Activated CD4-positive, alpha-beta T cell treated with anti-CD3 and anti-CD28 coated beads for 1 hour (primary cell): ENCODE measurements at places on chromosomes 7 and 10.

GRCh38 chr7:45217358-45217757, 59.8 kb downstream of the RAMP3 start:
- no peak for DNase-seq

DNA sequence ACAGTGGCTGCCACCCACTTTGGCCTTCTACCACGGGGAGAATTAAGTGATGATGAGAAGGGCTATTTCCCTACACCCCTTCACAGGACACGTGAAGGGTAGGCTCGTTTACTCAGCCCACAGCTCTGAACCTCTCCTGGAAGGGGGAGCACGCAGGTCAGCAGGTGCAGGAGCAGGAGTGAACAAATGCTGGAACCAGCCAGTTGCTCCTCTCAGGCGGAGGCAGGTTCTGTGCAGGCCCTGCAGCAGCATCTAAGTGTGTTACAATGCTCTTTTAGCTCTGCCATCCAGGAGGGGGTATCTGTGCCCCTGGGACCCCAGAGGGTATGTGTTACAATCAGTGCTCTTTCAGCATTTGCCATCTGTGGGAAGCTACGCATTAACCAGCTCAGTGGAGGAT, 61.2 kb downstream of the AHR start:
- no peak for DNase-seq

DNA sequence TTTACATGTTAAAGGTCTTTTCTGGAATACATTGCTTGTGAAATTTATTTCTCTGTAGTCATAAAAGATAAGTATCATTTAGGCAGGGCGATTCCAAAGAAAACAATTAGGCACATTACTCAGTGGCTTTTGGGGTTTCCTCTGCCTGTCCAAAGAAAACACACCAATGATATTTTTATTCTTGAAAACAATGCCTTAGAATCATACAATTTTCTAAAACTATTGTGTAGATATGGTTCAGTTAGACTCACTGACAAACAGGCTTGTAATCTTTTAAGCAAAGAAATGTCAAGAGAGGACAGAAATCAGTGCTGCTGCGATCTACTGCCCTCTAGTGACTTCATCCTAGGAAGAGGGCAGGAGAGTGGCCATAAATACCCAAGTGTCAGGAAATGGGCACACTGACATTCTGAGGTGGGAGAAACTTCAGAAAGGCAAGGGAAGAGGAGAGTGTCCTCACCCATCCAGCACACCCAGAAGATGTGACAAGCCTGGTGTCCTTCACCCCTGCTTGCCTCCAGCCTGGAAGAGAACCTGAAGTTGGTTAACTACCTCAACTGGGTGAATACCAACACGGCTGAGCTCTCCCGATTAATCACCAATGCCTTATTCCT, 120.5 kb downstream of the GALNT11 start:
- no peak for DNase-seq

DNA sequence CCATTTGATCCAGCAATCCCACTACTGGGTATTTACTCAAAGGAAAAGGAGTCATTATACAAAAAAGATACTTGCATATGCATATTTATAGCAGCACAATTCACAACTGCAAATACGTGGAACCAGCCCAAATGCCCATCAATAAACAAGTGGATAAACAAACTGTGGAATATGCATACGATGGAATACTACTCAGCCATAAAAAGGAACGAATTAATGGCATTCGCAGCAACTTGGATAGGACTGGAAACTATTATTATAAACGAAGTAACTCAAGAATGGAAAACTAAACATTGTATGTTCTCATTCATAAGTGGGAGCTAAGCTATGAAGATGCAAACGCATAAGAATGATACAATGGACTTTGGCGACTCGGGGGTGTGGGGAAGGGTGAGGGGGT, 108.6 kb downstream of the MICU1 start:
- no peak for DNase-seq

GRCh38 chr7:46970476-46970875, 611.4 kb downstream of the TNS3 start:
- no peak for DNase-seq

DNA sequence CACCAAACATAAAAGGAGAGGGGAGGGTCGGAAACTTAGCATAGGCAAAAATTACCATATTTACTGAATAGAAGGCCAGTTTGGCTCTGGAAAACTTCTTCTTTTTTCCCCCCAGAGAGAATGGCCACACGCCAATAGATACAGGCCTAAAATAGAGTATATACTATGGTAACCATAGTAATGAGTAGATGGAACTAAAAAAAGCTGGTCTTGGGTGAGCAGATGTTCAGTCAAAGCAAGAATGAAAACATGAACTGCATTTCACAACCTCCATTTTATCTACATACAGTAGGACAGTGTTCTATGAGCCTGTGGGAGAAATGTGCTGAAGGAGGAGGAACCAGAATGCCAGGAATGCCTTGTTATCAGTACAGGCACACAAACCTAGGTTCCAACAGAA, 141.7 kb upstream of the SEMA3A start:
- no peak for DNase-seq

- DNase-seq, result no peak
These were observed 5.6 kb upstream of the POM121 start for GRCh38 chr7:72919256-72919775.

DNA sequence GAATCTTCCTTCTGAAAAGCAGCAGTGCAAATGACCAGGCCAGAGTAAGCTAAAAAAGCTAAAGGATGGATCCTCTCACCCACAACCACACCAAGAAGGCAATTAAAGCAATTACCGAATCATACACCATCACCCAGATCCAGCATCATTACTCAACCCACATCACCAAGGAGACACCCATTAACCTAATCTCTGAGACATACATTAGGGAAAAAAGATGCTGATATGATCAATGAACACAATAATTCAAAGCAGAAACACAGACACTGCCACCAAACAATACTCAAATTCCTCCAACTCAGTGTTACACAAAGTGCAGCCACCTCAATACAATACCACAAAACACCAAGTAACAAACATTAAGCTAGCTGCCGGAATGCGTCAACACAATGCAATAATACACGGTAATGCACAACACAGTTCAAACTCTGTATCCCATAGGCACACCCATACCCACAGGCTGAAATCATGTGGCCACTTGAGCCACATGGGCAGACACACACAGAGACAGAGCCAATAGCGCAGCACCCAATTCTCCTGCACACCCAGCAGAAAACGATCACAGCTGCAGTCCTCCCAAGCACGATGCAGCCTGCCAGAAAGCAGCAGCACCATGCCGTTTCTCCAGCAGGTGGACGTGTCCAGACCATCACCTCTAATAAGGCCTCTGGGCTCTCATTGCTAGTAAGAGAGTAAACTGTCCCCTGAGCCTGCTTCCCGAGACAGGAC, 21.5 kb downstream of the PAX2 start:
- DNase-seq, result no peak

DNA sequence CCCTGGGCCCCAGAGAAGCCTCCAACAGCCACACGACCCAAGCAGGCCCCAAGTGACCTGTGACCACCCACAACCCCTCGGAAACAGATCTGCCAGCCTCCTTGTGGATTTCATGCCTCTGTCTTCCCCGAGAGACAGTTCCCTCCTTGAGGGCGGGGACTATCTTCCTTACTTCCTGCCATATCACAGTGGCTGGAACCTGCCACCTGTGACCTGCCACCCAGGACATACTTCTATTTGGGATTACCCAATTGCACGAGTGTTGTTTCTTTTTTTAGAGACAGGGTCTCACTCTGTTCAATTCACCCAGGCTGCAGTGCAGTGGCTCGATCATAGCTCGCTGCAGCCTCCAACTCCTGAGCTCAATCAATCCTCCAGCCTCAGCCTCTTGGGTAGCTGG, 25.9 kb downstream of the TNRC18 start:
- no peak for DNase-seq

GRCh38 chr10:59793919-59794318, 40.7 kb upstream of the MRLN start:
- DNase-seq, result no peak

DNA sequence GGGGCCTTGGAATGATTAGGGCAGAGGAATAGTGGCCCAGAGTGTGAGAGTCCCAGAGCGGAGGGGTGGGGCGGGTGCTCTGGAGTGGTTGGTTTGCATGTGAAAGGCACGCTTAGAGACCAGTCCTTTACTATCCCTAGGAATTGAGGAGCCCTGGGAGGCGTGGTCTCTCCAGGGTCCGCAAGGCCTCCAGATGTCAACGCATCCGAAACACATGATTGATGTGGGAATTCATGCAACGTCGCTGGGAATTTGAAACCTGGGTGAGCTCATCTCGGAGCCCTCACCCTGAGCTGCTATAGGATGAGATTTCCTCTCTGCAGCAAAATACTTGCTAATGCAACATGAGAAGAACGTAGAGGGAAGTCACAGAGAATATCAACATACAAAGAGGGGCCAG, 51.2 kb downstream of the NPTX2 start:
- DNase-seq, result no peak

DNA sequence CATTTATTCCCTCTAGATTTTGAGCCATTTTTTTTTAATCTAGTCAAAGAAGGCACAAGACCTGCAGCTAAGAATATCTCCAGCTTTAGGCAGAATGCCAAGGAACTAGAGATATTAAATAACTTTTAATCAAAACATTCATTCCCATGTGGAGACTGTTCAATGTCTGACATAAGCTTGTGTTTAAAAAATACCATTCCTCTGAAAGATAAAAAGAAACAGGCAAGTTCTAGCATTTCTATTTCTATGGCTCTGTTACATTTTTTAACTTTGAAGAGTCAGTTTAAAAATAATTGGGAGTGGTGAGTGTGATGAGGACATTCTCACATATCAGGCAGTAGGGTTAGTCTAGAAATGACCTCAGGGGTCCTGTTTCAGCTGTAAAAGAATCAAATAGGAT, 48.0 kb downstream of the RHOBTB1 start:
- DNase-seq, result no peak

- DNase-seq, result no peak
These were observed 16.9 kb upstream of the STMP1 start for GRCh38 chr7:135645296-135645904.

DNA sequence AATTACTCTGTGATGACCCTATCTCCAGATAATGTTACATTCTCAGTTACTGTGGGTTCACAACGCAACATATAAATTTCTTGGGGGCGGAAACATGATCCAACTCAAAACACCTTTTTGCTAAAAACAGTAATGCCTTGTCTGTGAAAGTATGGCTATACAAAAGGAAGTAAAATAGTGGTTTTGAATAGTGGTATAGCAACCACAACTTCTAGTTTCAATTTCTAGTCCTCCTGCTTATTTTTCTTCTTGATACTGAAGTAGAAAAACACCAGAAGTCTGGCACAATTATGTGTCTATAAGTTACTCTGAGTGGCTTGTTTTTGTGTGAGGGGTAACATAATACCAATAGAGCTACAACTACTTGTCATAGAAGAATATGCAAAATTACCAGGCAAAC, 21.5 kb upstream of the ZNF800 start:
- DNase-seq, result no peak

GRCh38 chr7:36298106-36298505, 91.6 kb upstream of the ANLN start:
- no peak for DNase-seq

DNA sequence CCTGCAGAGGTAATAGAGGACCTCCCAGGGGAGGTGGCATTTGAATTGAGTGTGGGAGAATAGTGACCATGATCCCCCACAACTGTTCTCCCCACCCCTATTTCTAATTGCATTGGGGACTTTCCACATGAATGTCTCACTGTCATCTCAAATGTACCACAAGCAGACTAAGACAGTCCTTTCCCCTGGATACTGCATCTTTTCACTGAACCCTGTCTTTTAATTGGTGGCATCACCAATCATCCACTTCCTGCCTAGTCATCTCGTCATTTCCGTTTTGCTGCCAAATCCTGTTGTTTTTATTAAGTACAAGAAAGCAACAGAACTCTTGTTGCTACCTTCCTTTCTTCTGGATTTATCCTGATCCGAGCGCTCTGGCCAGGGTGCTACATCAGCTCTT, 120.3 kb downstream of the NRP1 start:
- no peak for DNase-seq

DNA sequence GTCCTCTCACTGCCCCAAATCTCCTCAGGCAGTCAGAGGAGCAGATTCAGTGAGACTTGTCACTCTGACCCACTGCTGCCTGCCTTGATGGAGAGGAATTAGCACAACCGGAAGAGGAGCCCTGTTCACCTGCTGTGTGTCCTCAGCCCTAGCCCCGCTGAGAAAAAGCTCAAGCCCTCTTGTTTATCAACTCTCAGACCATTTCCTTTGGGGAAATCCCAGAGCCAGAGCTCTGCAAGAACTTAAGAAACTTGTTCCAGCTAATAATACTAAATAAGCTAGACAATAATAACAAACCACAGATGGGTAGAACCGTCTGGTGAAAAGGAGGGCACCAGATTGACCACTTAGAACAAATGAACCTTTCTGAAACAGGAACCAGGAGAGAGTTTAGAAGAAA, 37.7 kb upstream of the ITGB1 start:
- DNase-seq, result no peak

DNA sequence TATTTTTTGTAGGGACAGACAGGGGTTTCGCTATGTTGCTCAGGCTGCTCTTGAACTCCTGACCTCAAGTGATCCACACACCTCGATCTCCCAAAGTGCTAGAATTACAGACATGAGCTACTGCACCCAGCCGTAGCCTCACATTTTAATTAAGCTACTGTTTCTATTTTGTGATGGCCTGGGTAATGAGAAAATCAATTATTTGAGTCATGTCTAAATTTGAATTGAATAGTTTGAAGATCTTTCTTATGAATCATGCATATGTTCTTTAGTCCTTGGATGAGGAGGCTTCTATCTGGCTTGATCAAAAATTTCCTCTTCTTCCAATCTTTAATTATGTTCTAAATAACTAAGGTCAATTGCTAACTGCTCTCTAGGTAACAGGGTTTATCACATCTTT, 175.0 kb downstream of the REEP3 start:
- no peak for DNase-seq

DNA sequence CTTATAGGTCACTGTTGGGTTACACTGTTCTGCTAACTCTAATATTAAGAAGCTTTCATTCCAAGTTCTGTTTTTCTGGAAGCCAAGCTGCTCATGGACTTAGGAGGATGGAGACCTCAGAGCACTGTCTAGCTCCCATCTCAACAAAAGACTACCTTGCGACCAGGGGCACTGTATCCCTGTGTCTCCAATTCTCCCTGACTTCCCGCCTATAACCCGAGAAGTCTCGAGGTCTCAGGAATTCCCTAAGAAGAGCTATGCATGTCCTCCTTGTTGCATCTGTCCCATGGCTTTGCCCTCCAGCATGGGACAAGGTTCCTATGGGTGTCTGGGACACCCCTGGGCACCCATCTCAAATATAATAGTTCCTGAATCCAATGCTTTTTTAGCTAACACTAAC, 31.2 kb downstream of the BTBD16 start:
- no peak for DNase-seq

- DNase-seq, result peak; percentile 90
These were observed at the start of gene HNRNPF for GRCh38 chr10:43408710-43409384. HNRNPF (minus strand) TSS chr10:43409186; CDS start chr10:43387884, 21,302 bp downstream.

GRCh38 chr10:14240253-14241189, 90.2 kb downstream of the FRMD4A start:
- DNase-seq, result no peak
